K562 (cell line): ENCODE measurements at places on chromosomes 4 and X. TPM values are rescaled to one million over a fixed set of nuclear protein-coding genes. Genes with fewer than 3 reads are reported as not detected.

FAM184B gene
- not detected in 2 replicates for total RNA-seq

VEGFD gene
- 0.31 TPM in 1 of 2 replicates, not detected in the other for total RNA-seq

MID1IP1 gene
- 90.4 and 94.7 TPM in 2 replicates for total RNA-seq

SLC16A2 gene
- 0.07 and 0.13 TPM in 2 replicates for total RNA-seq

ADGRG2 gene
- 0.04 TPM in 1 of 2 replicates, not detected in the other for total RNA-seq

HPGD gene
- 3.3 and 3.5 TPM in 2 replicates for total RNA-seq

SEPTIN11 gene
- total RNA-seq: 85.0 and 85.4 TPM in 2 replicates

MAGEE1 gene
- 0.11 TPM in 2 replicates for total RNA-seq

TIMM8A gene
- total RNA-seq: 46.2 and 48.8 TPM in 2 replicates

UPF3B gene
- total RNA-seq: 17.9 and 19.7 TPM in 2 replicates

TCP11X2 gene
- not detected in 2 replicates for total RNA-seq

TDO2 gene
- 0.40 and 0.47 TPM in 2 replicates for total RNA-seq

UBE2K gene
- total RNA-seq: 103 and 121 TPM in 2 replicates

HDAC8 gene
- total RNA-seq: 21.5 and 25.1 TPM in 2 replicates

AMELX gene
- 0.22 TPM in 1 of 2 replicates, not detected in the other for total RNA-seq

ASB12 gene
- 0.18 and 0.33 TPM in 2 replicates for total RNA-seq

HSFX2 gene
- 0.11 TPM in 1 of 2 replicates, not detected in the other for total RNA-seq

PDE5A gene
- 0.29 and 0.49 TPM in 2 replicates for total RNA-seq

SPANXA1 gene
- total RNA-seq: not detected in 2 replicates

CXCL6 gene
- not detected in 2 replicates for total RNA-seq

DMD gene
- 11.7 and 11.8 TPM in 2 replicates for total RNA-seq

SSX4B gene
- total RNA-seq: 3.0 TPM in 2 replicates

ITIH6 gene
- not detected in 2 replicates for total RNA-seq

RS1 gene
- not detected in 2 replicates for total RNA-seq

CCDC149 gene
- total RNA-seq: 0.09 and 0.18 TPM in 2 replicates

SPP1 gene
- 0.64 and 0.81 TPM in 2 replicates for total RNA-seq

CENPVL2 gene
- total RNA-seq: not detected in 2 replicates

SLC6A14 gene
- total RNA-seq: 0.04 TPM in 2 replicates

FSTL5 gene
- total RNA-seq: 0.36 and 0.60 TPM in 2 replicates

IL9R gene
- total RNA-seq: 2.2 and 2.7 TPM in 2 replicates

ARHGAP10 gene
- total RNA-seq: 0.16 and 0.22 TPM in 2 replicates

BANK1 gene
- total RNA-seq: 0.04 TPM in 1 of 2 replicates, not detected in the other

WNK3 gene
- total RNA-seq: 0.02 and 0.11 TPM in 2 replicates

GUCY1B1 gene
- 0.11 TPM in 1 of 2 replicates, not detected in the other for total RNA-seq

SHROOM3 gene
- 0.07 and 0.22 TPM in 2 replicates for total RNA-seq

GAGE12G gene
- 467 and 531 TPM in 2 replicates for total RNA-seq
